ENCODE measurements at places on chromosomes 16 and 17.

GRCh38 chr16:27025581-27025980 lies 41.1 kb upstream of the C16orf82 start:
- DNase-seq, result no peak

GRCh38 chr17:8128125-8128784 lies 4.3 kb upstream of the HES7 start:
- no peak for DNase-seq

DNA sequence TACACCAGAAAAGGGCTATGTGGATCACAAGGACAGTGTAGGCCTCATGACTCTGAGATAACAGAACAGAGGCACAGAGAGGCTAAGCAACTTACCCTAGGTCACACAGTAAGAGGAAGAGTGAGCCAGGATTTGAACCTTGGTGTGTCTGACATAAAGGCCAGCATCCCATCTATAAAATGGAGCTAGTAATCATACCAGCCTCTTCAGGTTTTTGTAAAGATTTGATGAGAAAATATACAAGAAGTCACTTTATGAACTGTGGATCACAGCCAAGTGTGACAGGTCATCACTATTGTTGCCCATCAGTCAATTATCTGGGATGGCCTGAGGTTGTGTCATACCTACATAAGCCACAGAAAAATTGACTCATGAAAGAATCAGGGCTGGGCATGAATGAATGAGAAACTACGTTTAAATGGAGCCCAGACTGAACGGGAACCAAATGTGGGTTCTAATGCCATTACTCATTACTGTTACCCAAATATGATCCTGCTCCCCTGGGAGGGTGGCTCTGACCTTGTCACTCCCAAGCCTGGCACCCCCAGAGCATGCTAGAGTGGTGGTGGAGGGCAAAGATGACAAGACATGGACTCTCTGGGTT lies 21.0 kb downstream of the FBXO39 start:
- no peak for DNase-seq

DNA sequence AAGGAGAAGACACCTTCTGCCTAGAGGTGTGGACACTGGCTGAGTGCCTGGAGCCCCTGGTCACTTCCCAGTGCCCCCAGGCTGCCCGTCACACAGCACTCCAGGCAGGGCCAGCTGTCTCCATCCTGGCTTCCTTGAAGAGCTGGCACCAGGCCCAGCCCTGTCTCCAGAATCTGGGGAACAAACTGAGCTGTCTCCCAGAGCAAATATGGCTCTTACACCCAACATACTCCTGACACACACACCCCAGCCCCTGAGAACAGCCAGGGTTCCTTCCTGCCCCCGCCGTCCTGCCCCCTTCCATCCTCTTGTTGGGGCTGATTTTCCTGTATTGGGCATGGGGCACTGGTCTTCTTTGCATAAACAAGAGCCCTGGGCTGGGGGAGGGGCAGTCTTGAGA lies 9.1 kb downstream of the NHERF1 start:
- no peak for DNase-seq

- DNase-seq, result no peak
Measured at GRCh38 chr17:68821860-68822696, 133.1 kb downstream of the ABCA8 start.

DNA sequence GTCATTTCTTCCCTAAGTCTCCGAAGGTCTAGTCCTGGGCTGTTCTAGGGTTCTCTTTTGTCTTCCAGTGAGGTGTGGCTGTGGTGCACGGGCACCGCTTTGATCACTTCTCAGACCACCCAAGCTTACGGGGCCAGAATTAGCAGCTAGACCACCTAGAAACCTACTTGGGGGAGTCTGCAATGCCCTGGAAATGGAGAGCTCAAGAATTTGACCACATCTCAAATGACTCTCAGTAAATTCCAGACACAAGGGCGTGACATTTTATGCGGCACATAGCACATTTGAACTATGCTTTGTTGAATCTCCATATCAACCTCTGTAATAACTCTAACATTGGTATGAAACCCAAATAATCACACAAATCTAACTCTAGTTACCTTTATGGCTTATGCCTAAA lies 24.9 kb downstream of the TRIM16 start:
- no peak for DNase-seq

GRCh38 chr16:27538528-27538927 lies 11.2 kb downstream of the GTF3C1 start:
- DNase-seq, result no peak

GRCh38 chr17:1515640-1516387 lies 598 bp downstream of the INPP5K start:
- peak; percentile 88 for DNase-seq

- no peak for DNase-seq
Measured at GRCh38 chr16:35745191-35745590, 2285.8 kb downstream of the TP53TG3F start.

DNA sequence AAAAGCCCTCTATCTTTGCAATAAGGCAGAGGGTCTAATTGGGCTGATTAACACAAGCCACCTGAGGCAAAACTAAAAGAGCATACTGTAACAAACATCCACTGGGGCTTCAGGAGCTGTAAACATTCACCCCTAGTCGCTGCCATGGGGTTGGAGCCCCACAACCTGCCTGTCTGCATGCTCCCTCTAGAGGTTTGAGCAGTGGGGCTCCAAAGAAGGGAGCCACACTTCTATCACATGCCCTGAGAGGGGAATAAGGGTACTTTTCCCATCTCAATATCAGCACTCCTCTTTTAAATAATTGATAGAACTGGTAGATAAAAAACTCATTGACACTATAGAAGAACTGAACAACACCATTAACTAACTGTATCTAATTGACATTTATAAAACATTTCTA lies 130.1 kb upstream of the COX10 start:
- no peak for DNase-seq

DNA sequence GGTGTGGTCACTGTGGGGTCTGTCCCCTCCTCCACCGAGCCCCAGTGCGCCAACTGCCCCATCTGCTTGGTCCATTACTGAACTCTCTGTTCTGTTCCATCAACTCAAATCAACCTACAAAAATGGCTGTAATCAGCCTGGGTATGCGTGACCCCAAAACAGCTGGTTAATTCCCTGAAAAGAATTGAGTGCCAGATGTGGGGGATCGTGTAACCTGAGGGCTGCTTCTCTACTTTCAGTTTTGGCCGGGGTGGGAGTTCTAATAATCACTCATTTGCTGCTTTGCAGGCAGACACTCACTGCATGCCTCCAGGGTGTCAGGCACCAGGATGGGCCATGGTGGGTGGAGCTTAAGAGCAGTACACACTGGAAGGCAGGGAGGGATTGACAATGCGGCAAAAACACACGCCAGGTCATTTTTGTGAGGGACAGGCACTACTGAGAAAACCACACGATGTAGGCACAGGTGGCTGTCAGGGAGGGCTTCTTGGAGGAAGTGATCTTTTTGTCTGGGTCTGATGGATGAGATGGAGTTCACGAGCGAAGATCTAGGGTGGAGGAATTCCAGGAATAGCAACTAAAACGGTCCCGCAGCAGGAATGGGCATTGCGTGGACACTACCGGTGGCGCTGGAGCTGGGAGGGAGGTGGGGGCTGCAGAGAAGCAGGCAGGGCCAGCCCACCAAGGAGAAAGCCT lies 30.4 kb upstream of the SSTR5 start:
- DNase-seq, result no peak

DNA sequence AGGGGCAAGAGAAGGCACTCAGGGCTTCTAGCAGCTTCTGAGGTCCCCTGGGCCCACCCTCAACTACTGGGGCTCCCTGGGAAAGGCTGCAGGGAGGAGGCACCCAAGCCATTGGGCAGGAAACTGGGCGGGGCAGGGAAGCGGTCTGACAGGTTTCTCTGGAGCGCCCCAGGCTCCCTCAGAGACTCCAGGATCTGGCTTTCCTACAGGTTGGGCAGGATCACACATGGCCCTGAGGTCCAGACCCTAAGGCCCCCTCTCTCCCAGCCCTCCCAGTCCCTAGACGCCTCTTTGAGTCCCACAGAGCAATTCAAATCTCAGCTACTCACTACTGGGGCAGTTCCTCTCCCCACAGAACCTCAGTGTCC lies 14.3 kb downstream of the JUP start:
- no peak for DNase-seq
